Activated CD4-positive, alpha-beta memory T cell treated with anti-CD3 and anti-CD28 coated beads, Interleukin-2, amount 10 ng/mL, durations not matched to agents 7 days and 5 days (primary cell): ENCODE measurements at places on chromosomes 5 and 9.

GRCh38 chr5:68519143-68519542 lies 303.6 kb downstream of the PIK3R1 start:
- no peak for DNase-seq

GRCh38 chr5:160108124-160108523 lies 11.1 kb downstream of the PWWP2A start:
- DNase-seq, result no peak

- DNase-seq, result no peak
Measured at GRCh38 chr5:118366429-118366828, 621.9 kb downstream of the DTWD2 start.

- DNase-seq, result no peak
Measured at GRCh38 chr5:33332804-33333203, 108.0 kb upstream of the TARS1 start.

- DNase-seq, result no peak
Measured at GRCh38 chr9:123033352-123033751, at the start of gene GPR21. Gene GPR21 (plus strand): TSS chr9:123033667. CDS start chr9:123034567, 900 bp downstream.

- no peak for DNase-seq
Measured at GRCh38 chr5:100803397-100803796, 99.7 kb downstream of the ST8SIA4 start.

GRCh38 chr5:69152731-69153130 lies 14.2 kb upstream of the CCNB1 start:
- no peak for DNase-seq

DNA sequence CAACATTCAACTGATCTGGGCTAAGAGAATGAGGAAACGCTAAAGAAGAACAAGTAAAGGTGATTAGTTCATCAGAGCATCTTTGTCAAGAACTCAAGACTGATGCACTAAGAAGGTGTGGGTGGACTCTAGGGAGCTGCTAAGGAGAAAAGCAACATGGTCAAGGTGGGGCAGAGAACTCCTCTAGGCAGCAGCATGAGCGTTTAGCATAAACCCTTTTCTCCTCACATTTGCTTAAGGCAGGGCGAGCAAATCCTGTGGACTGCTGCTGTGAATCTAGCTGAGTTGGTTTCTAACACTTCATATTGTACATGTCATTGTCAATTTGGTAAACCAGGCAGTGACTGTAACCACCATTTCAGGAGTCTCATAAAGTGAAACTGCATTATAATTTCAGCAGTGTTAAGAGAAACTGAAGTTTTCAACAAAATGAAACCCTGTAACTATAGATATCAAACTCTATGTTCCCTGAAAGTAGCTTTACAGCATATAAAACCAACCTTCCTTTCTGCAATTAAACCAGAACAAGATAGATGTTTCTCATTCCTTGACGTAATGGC lies 45.9 kb upstream of the MAN2A1 start:
- no peak for DNase-seq

DNA sequence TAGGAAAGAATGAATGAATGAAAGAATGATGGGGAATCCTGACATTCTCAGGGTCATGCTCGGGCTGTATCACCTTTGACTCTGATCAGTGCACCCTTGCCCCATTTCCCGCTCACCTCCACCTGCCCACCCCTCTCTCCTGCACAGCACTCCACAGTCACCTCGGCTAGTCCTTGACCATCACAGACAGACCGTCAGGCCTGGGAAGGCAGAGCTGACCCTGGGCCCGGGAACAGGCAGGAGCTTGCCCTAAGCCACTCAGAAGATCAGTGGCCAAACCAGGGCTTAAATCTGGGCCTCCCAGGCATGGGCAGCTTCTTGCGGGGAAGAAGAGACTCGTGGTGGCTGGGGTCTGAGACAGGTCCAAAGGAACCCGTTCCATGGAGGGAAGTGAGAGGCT lies 3.6 kb downstream of the ST6GALNAC6 start:
- DNase-seq, result no peak

- DNase-seq, result no peak
Measured at GRCh38 chr5:65203746-65204145, 278.0 kb downstream of the ADAMTS6 start.

- no peak for DNase-seq
Measured at GRCh38 chr5:88470745-88471144, 202.1 kb upstream of the TMEM161B start.

GRCh38 chr5:36667824-36668223 lies 61.4 kb downstream of the SLC1A3 start:
- no peak for DNase-seq

- no peak for DNase-seq
Measured at GRCh38 chr5:74127381-74128320, 501.7 kb downstream of the ARHGEF28 start.

DNA sequence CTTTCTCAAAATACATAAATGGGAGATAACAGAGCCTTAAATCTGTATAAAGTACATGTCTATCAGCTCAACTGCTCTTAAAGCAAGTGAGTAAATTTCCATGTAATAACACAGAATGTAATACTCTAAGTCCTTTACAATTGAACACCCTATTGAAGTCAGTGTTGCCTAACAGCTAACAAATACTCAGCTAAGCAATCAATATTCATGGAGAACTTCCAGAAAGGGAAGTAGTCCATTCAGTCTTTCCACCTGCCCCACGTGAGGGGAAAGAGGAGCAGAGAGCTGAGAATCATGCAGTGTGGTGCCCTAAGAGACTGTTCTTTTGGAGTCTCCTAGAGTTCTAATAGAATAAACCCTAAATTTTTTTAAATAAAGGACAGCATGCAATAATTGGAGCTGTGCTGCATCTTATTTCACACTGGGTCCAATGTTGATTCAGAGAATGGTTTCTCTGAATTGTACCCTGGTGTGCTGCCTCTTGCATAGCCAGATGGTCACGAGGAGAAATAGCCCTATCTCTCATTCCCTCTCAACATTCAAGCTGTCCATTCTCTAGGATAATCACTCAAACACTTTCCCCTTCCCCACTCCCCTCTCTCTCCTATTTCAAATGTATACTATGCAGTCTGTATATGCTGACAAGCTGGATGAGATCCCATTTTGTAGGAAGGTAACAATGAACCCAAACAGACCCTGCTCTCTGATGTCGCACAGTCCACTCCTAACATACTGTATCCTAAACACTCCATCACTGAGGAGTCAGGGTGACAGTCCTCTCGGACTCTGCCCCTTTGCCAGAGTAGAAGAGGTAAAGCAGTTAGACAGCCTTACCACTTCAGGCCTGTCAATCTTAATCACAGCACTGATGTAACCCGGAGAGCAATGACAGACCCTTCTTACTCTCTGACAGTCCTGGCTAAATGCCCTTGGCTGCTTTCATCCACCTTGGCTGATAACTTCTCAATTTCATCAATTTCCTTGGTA lies 134.8 kb downstream of the EPB41L4A start:
- DNase-seq, result no peak

GRCh38 chr5:71922584-71923106 lies 184.6 kb upstream of the MAP1B start:
- DNase-seq, result no peak

GRCh38 chr5:87354496-87354895 lies 58.2 kb downstream of the CCNH start:
- no peak for DNase-seq
